ENCODE measurements at places on chromosomes 13 and 19. TPM values are rescaled to one million over a fixed set of nuclear protein-coding genes. Genes with fewer than 3 reads are reported as not detected.

DNA sequence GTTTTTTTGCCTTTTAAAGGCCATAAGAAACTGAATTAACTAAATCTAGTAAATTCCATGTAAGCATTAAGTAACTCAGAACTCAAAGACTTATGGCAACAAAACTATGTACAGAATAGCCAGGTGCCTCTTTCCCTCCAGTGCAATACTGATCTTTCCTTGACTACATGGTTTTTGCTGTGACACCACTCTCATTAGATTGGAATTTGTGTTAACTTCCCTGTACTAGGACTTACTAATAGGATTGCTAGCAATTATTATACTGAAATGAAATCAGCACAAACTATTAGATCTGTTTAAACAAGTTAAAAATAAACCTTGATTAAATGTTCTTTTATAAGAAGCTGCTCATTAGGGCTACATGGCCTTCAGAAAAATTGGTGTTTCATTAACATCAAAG lies 96.3 kb downstream of the DACH1 start:
- H3K27ac ChIP-seq, result no peak overlapping the region
- no peaks in the 10 kb centered on the region for H3K4me1 ChIP-seq
- H3K27me3 ChIP-seq, result no peaks in the 10 kb centered on the region
- DNase-seq, result no peak
- no peak overlapping the region for H3K4me3 ChIP-seq

DNA sequence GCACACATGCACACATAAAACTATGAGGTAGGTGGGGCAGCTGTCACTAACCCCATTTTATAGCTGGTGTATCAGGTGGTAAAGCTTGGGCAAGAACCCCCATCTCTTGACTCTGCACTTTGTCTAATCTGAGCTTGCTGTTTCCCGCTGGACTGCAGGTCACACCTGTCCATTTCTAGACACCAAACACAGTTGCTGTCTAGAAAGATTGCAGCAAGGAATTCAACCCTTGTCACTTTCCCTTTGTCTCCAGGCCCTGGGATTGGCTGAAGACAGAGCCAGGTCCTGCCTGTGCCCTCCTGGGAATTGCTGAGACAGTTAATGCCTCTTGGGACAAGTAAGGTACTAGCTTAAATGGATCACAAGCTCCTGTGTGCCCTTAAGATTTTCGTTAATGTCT lies 83.8 kb downstream of the RNASEH2B start:
- H3K4me3 ChIP-seq, result no peak overlapping the region
- peaks cover 7% of the 10 kb centered on the region for H3K4me1 ChIP-seq
- H3K27me3 ChIP-seq, result no peaks in the 10 kb centered on the region
- H3K36me3 ChIP-seq, result no peaks in the 10 kb centered on the region

GRCh38 chr13:109447667-109448066 lies 338.7 kb downstream of the IRS2 start:
- no peaks in the 10 kb centered on the region for H3K27me3 ChIP-seq
- no peaks in the 10 kb centered on the region for H3K36me3 ChIP-seq
- DNase-seq, result no peak
- no peak overlapping the region for H3K27ac ChIP-seq
- no peak overlapping the region for H3K4me3 ChIP-seq
- no peaks in the 10 kb centered on the region for H3K4me1 ChIP-seq

DNA sequence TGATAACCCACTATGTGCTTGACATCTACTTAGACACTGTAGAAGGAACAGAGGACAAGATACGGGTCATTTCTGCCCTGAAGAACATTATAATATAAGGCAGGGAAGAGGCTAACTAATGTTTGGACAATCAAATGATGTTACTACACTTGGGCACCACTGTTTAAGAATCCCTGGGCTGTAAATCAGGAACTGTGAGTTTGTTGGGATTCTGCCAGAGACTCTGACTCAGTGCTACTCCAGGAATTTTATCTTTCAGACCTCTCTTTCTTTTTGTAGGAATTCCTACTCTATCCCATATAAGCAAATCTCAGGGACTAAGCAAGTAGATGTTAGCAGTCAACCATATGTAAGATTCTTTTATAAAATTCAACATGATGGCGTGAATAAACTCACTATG lies 3.1 kb upstream of the ZNF471 start:
- H3K36me3 ChIP-seq, result no peaks in the 10 kb centered on the region
- H3K4me3 ChIP-seq, result no peak overlapping the region
- H3K4me1 ChIP-seq, result peaks cover 15% of the 10 kb centered on the region
- H3K27me3 ChIP-seq, result no peaks in the 10 kb centered on the region

GRCh38 chr19:41545547-41545946 lies 30.4 kb upstream of the CEACAM21 start:
- no peaks in the 10 kb centered on the region for H3K36me3 ChIP-seq
- H3K4me1 ChIP-seq, result peaks cover 27% of the 10 kb centered on the region
- H3K27ac ChIP-seq, result peak overlapping the region; percentile 77
- no peaks in the 10 kb centered on the region for H3K27me3 ChIP-seq
- no peak overlapping the region for H3K4me3 ChIP-seq
- DNase-seq, result no peak

TMEM255B gene
- total RNA-seq, result 39.0 TPM

DNA sequence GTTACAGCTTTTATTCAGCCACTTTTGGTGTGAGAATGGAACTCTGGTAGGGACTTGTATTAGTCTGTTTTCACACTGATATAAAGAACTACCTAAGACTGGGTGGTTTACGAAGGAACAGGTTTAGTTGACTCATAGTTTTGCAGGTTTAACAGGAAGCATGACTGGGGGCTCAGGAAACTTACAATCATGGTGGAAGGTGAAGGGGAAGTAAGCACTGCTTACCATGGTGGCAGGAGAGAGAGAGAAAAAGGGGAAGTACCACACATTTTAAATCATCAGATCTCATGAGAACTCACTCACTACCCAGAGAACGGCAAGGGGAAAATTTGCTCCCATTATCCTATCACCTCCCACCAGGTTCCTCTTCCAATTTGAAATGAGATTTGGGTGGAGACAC lies 942.2 kb downstream of the PCDH17 start:
- H3K27me3 ChIP-seq, result no peaks in the 10 kb centered on the region
- no peak for DNase-seq
- H3K36me3 ChIP-seq, result no peaks in the 10 kb centered on the region
- H3K27ac ChIP-seq, result no peak overlapping the region
- H3K4me3 ChIP-seq, result no peak overlapping the region
- H3K4me1 ChIP-seq, result no peaks in the 10 kb centered on the region

DNA sequence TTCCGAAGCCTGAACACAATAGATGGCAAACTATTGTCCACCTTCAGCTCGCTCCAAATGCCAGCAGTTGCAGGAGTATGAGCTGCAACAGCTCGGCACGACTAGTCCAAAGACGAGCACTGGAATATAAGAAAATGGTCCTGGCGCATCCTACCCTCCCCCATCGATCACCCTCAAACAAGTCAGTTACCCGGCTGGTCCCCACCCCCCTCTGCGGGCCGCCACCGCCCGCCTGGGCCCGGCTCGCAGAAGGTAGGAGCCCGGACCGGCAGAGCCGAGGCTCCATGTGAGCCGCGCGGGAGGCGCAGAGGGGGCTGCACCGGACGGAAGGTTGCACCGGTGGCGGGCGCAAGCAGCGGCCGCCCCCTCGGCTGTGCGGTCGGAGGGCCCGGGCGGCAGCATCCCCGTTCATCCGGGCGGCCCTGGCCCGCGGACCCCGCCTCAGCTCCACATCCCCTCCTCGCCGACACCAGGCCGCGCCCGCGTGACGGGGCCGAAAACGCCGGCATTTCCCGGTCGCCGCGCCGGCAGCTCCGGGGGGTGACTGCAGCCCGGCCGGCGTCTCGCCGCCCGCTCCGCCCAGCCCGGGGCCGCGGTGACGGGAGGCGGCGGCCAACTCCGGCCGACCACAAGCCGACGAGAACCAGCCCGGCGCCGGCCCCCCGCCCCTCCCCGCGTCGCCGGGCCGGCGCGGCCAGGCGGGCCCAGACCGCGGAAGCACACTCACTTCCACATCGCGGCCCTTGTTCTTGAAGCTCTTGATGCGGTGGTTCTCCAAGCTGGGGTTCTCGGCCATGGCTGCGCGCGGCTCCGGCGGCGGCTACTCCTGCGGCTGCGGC lies 552 bp downstream of the KPNA3 start:
- no peaks in the 10 kb centered on the region for H3K36me3 ChIP-seq
- H3K4me1 ChIP-seq, result peaks cover 27% of the 10 kb centered on the region
- H3K4me3 ChIP-seq, result peak overlapping the region; percentile 97
- H3K27me3 ChIP-seq, result no peaks in the 10 kb centered on the region
- peak overlapping the region; percentile 95 for H3K27ac ChIP-seq

DNA sequence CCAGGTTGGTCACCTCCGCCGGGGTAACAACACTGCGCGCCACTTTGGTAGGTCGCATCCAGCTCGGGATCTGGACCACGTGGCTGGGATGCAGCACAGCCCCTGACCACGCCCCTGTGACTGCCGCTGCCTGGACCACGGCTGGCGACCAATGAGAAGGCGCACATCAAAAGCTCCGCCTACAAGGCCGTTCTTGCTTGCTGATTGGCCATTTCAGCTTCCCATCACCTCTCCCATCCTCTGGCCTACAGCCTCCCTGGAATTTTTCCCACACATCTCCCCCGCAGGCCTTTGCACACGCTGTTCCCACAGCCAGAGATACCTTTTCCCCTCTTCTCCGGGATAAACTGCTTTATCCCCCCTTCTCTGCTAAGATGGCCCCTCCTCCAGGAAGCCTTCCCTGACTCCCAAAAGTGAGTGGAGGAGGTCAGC lies 12.5 kb upstream of the MAP1S start:
- no peaks in the 10 kb centered on the region for H3K4me1 ChIP-seq
- DNase-seq, result no peak
- H3K36me3 ChIP-seq, result no peaks in the 10 kb centered on the region
- H3K4me3 ChIP-seq, result no peak overlapping the region
- H3K27me3 ChIP-seq, result no peaks in the 10 kb centered on the region

DNA sequence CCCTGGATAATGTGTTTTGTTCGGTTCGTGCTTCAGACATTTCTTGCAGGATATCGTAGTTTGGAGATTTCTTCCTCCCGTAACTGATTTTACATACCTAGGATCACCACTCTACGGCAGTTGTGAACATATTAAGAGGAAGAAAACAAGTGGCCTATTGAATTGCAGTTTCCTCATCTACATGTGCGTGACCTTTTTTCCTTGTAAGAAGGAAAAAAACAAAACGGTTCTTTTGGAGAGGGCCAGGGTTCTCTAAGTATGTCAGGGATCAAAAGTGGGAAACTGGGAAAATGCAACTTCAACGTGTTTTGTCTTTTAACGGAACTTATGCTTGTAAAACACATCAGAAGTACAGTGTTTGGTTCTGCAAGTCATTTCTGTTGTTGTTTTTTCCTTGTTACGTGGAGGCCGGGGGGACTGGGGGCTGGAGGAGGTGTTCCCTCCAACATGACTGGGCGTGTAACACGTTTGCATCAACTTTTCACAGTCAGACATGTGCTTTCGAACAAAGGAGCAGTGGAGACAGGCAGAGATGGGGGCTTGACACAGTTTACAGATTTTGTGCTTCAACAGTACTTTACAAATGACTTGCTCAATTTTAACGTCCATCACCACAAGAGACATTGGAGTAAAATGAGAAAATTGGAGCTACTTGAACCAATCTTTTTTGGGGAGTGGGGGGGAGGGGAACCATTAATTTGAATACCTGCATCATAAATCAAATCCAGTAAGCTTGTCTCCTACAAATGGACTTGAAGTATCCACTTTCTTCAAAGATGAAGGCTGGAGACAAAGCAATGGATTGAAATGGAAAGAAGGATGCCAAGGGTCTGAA lies 3.8 kb downstream of the ZC3H4 start:
- no peaks in the 10 kb centered on the region for H3K36me3 ChIP-seq
- no peaks in the 10 kb centered on the region for H3K27me3 ChIP-seq
- H3K27ac ChIP-seq, result peak overlapping the region; percentile 98
- H3K4me3 ChIP-seq, result peak overlapping the region; percentile 62
- H3K4me1 ChIP-seq, result peaks cover 42% of the 10 kb centered on the region

Measured in upper lobe of left lung (tissue), 6 donors.